IMR-90 (cell line): ENCODE measurements at places on chromosomes 6 and 20. TPM values are rescaled to one million over a fixed set of nuclear protein-coding genes. Genes with fewer than 3 reads are reported as not detected.

GRCh38 chr6:142459271-142459670, 157.5 kb downstream of the ADGRG6 start:
- H3K4me1 ChIP-seq, result peaks cover 2% of the 10 kb centered on the region; the same call in 1 of the 2 replicates
- H3K27ac ChIP-seq, result no peak overlapping the region
- no peak overlapping the region for H3K4me3 ChIP-seq
- peak; percentile 66 for DNase-seq
- no peaks in the 10 kb centered on the region for H3K36me3 ChIP-seq

DNA sequence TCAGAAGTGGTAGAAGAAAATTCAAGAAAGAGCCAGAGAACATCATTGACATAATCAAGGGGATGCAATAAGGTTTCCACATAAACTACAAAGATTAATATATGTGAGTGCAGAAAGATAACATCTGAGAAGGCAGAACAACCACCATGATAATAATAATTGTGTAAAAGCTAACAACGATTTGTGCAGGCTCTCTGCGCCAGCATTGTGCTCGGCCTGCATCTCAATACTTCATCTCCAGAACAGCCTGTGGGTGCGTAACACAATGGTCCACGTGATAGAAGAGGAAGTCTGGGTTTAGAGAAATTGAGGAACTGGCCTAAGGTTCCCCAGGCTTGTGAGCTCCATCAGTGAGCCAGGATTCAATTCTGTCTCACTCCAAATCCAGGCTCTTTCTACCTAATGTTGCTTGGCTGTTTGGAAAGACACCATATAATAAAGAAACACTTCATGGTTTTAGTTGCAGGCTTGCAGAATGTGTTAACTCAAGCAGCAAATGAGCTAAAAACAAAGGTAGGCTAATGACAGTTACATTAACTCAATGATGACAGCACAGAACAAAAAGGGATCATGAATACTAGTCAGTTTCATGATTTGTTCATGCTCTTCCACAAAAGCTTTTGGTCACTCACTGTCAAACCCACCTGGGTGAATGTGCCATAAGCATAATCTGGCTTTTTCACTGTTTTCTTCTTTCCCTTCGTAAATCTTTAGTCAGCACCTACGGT, 71.2 kb downstream of the LY86 start:
- H3K4me1 ChIP-seq, result no peaks in the 10 kb centered on the region
- H3K36me3 ChIP-seq, result no peaks in the 10 kb centered on the region

- no peaks in the 10 kb centered on the region for H3K4me1 ChIP-seq
- H3K27ac ChIP-seq, result no peak overlapping the region
- no peak for DNase-seq
- no peak overlapping the region for H3K4me3 ChIP-seq
- H3K36me3 ChIP-seq, result no peaks in the 10 kb centered on the region
- no peaks in the 10 kb centered on the region for H3K27me3 ChIP-seq
Measured at GRCh38 chr20:11054266-11054993, 380.6 kb upstream of the JAG1 start.

DNA sequence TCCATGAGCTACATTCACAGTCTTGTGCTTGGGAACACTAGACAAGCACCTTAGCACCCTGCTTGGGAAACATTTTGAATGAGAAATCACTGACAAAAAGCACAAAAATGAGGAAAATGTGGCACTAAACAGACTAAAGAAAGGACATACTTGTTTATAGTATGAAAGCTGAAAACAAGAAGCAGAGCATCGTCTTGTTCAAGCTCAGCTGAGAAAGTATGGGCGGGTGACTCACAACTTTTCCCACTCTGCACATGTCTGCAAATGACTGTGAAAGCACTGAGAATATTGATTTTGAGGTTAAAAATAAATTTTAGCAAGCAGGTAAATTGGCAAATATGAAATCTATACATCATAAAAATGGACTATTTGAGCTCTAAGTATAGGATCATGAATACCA, 725.3 kb downstream of the COL12A1 start:
- no peaks in the 10 kb centered on the region for H3K27me3 ChIP-seq
- no peak overlapping the region for H3K4me3 ChIP-seq

DNA sequence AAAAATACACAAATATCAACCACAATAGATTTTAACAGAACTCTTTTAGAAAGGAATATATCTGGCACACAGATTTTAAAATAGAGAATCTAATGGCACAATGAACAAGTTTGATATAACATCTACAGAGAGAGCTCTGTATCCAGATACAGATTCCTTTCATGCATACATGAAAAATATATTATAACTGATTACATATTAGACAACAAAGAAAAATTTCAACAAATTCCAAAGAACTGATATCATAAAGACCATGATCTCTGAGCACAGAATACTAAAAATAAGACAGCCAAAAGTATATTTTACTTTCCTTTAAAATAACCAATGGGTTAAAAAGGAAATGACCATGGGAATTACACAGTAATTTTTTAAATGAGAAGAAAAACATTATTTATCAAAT, 74.1 kb upstream of the MAP7 start:
- no peaks in the 10 kb centered on the region for H3K27me3 ChIP-seq
- peaks cover 14% of the 10 kb centered on the region for H3K4me1 ChIP-seq
- peaks cover 10% of the 10 kb centered on the region for H3K36me3 ChIP-seq
- no peak overlapping the region for H3K27ac ChIP-seq
- peak; percentile 42 for DNase-seq
- H3K4me3 ChIP-seq, result no peak overlapping the region

DNA sequence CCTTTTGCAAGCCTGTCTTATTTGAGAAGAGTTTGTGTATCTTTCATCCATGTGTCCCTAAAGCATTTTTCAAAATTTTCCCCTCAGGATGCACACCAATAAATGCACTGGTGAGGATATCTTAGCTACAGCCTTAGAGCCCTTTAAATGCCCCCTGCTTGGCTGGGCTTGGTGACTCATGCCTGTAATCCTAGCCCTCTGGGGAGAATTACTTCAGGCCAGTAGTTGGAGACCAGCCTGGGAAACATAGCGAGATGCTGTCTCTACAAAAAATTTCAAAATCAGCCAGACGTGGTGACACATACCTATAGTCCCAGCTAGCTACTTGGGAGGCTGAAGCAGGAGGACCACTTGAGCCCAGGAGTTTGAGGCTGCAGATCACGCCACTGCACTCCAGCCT, 33.8 kb upstream of the PLCB4 start:
- H3K27me3 ChIP-seq, result no peaks in the 10 kb centered on the region
- no peak overlapping the region; the same call in 1 of the 2 replicates for H3K27ac ChIP-seq
- DNase-seq, result peak; percentile 94
- H3K36me3 ChIP-seq, result no peaks in the 10 kb centered on the region
- peaks cover 13% of the 10 kb centered on the region for H3K4me1 ChIP-seq

FERMT1 gene
- 1.7 and 2.3 TPM in 2 replicates for total RNA-seq
